ENCODE measurements at places on chromosomes 3 and 15.

GRCh38 chr3:74897006-74897405 lies 282.5 kb upstream of the CNTN3 start:
- no peak for DNase-seq

DNA sequence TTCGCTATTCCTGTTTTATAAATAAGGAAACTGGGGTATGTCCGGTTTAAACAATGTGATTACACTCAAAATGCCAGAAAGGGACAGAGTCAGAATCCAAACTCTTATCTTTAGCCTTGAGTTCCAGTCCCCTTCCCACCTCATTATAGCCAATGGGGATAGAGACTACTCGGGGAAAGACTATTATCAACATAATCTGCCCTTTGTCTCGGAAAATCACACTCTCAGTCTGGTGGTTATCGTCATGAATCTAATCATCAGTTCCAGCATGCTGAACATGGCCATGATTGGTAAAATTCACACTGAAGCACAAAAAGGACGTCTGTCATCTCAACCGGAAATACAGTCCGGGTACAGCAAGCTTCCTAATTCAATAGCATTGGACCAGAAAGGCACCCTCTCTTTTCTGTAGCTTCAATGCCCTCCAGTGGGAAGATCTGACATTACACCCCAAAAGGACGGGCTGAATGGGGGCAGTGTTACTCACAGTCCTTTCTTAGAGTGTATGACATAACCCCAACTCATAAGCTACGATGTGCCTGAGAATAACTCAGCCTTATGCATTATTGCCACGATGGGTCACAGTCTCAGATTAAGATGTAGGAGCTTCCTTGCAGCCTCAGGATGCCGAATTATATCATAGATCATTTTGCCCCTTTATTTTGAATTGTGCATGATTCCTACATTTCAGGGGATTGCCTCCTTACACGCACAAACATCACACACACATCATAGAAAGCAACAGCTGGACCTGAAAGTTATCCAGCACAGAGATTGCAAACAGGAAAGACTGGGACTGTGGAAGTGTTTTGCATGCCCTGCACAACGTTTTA lies 390.4 kb upstream of the LMCD1 start:
- DNase-seq = peak; percentile 1

DNA sequence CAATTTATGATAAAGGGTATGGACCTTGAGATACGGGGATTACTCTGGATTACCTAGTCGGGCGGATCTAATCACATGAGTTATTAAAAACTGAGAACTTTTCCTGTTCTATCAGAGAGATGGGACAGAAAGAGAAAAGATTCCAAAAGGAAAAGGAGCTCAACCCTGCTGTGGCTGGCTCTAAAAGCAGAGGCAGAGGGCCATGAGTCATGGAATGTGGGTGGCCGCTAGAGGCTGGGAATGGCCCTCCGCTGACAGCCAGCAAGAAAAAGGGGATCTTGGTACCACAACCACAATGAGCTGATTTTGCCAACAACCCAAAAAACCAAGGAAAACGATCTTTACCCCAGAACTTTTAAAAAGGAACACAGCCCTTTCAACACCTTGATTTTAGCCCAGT lies 210.0 kb downstream of the MAGI1 start:
- DNase-seq = no peak

DNA sequence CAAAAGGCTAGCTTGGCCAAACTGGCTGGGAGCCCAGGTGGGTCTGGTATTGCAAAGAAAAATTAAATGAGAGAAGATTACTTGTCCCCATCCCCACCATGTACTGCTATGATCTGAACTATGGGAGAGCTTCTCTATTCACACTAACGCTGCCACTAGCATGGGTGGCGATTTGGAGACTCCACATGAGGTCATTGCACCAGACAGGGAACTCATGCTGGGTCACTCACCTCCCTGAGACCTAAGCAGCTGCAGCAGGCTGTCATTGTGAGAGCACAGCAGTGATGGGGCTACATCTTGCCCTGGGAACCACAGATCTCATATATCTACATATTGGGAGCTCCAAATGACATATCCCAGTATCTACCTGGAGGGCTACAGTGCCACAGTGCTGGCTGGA lies 36.3 kb upstream of the NECTIN3 start:
- DNase-seq = no peak

DNA sequence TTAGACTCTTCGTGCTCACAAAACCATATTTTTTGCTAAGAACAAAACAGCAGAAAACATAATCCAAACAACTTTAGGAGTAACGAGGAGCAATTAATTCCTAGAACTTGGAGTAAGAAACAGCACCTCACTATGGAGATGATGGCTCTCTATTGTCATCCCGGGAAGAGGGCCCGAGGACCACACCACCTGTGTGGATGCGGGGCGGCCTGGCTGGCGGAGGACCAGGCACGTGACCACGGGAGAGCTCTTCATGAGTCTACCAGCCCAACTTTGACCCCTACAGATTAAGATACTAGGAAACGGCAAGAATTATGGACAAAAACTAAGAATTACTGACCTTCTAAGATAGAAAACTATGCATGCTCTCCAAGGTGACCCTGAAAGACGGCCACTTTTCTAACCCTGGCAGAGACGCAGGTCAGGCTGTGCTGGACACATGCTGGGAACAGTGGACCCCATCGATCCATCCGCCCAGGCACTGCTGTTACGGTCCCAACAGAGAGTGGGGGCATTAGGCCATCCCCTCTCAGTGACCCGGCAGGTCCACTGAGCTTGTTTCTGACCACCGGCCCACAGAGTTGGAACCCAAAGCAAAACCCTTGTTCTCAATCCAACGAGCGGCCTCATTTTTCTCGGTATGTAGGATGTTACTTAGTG lies 13.1 kb upstream of the OCA2 start:
- DNase-seq = no peak

- DNase-seq = no peak
Observed at GRCh38 chr3:32620611-32621310, 50.1 kb upstream of the DYNC1LI1 start.

- DNase-seq = no peak
Observed at GRCh38 chr3:107710851-107711250, 188.1 kb downstream of the BBX start.

DNA sequence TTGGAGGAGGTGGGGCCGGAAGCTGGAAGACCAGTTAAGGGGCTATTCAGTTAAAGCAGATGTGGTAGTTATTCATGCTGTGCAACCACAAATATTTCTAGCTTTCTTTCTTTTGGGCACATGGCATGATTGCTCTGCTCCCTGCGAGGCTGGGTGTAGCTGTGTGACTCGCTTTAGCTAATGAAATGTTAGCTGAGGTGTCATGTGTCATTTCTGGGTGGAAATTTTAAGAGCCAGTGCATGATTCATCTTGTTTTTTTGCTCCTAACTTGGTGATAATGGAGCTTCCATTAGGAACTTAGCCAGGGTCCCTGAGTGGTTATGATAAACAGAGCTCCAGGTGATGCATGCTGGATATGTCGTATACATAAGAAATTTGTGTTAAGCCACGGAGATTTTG lies 300.6 kb downstream of the SATB1 start:
- no peak for DNase-seq

DNA sequence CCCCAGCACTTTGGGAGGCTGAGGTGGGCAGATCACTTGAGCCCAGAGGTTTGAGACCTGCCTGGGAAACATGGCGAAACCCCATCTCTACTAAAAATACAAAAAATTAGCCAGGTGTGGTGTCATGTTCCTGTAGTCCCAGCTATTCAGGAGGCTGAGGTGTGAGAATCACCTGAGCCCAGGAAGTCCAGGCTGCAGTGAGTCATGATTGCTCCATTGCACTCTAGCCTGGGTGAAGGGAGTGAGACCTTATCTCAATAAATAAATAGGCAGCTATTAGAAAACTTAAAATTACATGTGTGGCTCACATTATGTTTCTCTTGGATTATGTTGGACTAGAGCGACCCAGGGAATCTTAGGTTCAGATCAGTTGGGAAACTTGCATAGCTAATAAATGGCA lies 69.7 kb downstream of the RPLP1 start:
- DNase-seq = no peak

GRCh38 chr3:32340611-32341365 lies 50.9 kb upstream of the CMTM7 start:
- DNase-seq = no peak

DNA sequence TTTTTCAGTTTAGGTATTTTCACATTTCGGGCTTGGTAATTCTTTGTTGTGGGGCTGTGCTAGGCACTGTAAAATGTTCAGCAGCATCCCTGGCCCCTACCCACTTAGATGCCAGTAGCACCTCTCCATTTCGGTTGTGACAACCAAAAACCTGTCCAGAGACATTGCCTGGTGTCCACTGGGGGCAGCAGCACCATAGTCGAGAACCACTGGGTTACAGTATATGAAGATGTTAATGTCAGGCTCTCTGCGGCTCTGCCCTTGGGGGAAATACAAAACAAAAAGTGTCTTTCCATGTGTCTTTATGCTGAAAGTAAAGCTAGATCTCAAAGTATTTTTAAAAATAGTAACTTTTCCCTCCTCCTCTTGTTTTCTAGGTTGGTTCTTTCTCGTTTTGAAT lies 177.2 kb downstream of the ITPR1 start:
- no peak for DNase-seq

GRCh38 chr3:149541091-149541491 lies 66.6 kb downstream of the TM4SF4 start:
- DNase-seq = no peak

DNA sequence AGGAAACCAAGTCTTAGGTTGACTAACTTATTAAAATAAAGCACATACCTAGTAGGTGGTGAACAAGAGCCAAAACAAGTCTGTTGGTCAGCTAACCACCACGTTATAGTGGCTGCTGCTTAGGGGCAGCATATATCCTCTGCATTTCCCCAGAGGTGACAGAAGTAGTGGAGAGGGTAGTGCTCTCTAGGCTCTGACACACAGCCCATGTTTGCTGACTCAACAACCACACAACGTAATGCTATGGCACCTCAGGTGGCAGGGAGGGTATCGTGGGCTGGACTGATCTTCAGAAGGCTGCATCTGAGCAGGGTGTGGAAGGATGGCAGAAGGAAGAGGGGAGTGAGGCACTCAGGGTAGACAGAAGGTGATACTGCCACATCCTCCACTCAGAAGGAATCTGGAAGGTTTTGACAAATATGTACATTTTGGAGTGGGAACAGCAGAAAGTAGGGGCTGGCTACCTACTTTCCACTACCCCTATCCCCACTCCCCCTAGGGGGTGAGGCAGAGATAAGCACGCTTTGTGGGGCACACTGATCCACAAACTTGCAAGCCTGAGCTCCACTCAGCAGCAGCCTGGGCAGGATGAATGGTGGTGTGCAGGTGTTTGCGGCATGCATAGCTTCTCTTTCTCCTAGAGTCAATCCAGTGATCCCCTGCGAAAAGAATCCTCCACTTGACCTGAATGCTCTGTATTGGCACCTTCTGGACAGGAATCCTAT lies 178.1 kb downstream of the RORA start:
- DNase-seq = no peak

- DNase-seq = no peak
Observed at GRCh38 chr3:43627360-43627759, 5.5 kb upstream of the ANO10 start.

- no peak for DNase-seq
Observed at GRCh38 chr3:8458711-8459110, 42.9 kb upstream of the LMCD1 start.

DNA sequence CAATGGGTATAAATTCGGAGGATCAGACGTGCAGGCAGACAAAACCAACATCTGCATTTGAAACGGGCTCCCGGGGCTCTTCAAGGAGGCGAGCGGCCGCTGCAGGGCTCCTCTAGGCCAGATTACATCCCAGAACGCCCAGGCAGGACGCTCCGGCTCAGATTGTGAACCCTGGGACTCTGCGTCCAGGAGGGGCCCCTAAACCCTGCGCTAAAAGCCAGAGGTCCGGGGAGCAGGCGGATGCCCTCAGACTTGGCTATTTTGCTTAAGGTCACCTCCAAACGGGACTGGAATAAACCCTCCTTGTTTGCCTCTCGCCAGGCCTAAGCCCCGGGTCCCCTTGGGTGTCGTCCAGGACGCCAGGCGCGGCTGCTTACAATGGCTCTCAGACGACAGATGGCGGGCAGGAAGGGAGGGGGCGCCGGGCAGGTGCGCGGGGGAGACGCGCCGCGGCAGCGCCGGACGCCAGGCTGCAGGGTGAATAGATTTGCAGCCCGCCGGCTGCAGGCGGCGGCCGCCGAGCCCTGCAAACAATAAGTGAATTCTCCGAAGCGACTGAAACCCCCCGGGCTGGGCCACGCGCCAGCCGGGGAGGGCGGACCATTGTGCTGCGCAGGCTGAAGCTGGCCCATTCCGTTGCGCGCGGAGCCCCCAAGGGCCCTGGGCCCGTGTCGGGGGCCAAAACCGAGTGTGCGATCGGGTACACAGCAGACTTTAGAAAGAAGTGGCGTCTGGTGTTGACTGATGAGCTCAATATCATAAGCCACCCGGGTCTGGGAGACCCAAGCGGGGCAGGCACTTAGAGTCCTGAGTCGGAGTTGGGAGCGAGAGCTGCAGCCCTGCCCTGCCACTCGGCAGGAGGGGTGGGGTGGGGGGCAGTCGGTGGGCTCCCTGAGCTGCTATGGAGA lies 32.3 kb upstream of the AMOTL2 start:
- no peak for DNase-seq

DNA sequence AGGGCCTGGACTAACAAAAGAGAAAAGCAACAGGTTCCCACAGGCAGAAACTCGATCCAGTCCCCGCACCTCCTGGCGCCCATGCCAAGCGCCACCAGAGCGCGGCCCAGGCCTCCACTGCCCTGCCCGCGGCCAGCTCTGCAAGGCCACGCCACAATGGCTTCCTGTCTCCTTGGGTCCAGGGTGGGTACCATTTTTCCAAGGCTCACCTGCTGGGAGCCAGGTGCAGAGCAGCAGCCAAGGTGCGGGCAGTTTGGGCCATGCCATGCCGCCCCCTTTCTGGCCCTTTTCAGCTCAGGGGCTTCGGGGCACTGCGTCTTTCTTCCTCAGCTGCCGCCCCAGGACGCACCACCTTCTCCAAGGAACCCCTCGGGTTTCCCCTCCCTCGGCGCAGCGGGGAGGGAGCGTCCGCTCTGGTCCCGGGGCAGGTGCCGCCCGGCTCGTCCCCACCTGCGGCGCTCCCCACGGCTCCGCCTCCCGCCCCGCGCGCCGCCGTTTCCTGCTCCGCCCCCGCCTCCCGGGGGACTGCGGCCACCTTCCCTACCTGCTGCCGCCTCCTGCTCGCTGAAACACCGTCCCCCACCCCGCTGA lies at the start of gene ILDR1:
Gene ILDR1 (minus strand): TSS at position 437 of the 591 bp plus-strand sequence. CDS start 170 bp downstream, at position 267.
- no peak for DNase-seq

GRCh38 chr3:27719314-27720003 lies 2.7 kb downstream of the EOMES start:
- no peak for DNase-seq

DNA sequence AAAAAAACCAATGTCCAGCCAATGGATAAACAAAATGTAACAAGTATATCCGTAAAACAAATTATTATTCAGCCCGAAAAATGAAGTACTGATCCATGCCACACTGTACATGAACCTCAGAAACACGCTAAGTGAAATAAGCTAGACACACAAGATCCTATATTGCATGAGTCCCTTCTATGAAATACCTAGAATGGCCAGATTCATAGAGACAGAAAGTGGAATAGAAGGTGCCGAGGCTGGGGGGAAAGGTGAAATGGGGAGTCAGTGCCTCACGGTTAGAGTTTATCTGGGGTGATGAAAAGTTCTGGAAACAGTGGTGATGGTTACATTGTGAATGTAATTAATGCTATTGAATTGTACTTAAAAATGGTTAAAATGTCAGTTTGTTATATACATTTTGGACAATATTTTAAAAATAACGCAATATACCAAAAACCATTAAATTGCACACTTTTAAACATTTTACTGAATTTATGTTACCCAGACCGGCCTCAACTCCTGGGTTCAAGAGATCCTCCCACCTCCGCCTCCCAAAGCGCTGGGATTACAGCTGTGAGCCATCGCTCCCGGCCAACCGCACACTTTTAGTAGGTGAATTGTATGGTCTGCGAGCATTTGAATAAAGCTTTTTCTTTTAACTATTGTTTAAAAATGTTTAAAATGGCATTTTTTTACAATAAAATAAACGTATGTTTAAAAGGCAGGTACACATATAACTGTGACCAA lies 2.1 kb downstream of the RNF168 start:
- DNase-seq = no peak

Data from activated CD8-positive, alpha-beta memory T cell treated with anti-CD3 and anti-CD28 coated beads for 48 hours (primary cell).